Activated T-helper 17 cell treated with anti-CD3 and anti-CD28 coated beads, Interleukin-2, amount 50 U/mL, for 72 hours (primary cell): ENCODE measurements at places on chromosomes 5 and 9. TPM values are rescaled to one million over a fixed set of nuclear protein-coding genes. Genes with fewer than 3 reads are reported as not detected.

DNA sequence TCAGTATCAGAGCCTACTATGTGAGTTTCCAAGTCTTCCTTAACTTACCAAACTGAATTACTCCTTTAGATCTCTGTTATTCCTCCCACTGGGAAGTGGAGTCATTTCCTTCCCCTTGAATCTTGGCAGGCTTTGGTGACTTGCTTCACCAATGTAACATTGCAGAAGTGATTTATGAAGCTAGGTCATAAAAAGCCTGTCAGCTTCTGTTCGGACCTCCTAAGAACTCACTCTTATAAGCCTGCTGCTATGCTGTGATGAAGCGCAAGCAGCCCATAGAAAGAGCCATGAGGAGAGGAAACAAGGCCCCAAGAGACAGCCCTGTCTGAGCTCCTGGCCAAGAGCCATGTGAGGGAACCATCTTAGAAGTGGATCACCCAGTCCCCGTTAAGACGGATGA, 14.2 kb upstream of the FOXB2 start:
- no peak for ATAC-seq

- ATAC-seq: no peak
Measured at GRCh38 chr5:154483654-154484392, 5.8 kb upstream of the HAND1 start.

The ELAVL2 gene
- not detected for total RNA-seq

DNA sequence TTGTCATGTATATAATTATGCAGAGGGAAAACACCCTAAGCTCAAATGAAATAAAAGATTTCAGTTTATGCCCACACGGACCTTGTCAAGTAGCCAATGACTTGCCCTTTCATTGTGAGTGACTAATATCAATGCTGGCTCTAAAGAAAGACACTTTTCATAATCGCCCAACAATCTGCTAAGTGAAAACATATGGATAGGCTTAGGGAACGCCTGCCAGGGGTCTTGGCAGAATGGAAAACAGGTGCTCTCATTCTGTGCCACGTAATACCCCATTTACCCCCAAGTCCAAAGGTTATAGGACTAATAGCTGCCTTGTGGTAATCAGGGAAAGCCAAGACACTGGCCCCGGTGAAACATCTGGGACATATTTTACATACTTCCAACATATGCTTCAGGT, 157.7 kb downstream of the SLF1 start:
- no peak for ATAC-seq

GRCh38 chr9:104319685-104320084, 184.4 kb upstream of the OR13F1 start:
- ATAC-seq: no peak

The ADRA1B gene
- not detected for total RNA-seq

DNA sequence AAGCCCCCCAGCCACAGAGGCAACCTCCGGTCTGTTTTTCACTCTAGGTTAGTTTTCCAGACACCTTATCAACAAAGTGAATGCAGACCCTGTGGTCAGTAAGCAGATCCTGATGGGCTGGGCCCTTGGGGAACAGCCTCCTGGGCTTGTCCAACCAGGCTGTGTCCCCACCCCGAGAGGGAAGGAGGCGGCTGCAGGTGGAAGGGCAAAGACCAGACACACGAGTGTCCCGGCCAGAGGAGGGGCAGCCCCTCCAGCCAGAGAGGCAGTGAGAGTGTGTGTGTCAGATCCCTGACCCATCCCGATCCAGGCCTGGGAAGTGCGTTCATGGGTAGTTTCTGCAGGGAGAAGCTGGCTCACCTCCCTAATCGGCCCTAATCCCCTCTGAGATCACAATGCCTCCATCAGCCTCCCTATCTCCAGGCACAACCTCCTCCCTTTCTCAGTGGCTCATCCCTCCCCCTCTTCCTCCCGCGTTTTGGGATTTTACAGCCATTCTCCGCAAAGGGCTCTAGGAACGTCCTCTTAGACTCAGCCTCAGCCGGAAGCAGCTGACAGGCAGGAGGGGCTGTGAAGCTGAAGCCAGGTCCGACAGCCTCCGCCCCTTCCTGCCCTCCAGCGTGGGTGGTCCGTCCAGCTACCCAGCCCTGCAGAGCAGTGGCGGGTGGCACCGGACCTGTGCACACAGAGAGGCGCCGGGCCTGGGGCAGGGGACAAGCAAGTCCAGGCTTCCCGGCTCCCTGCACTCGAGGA, 9.7 kb downstream of the SLC12A7 start:
- no peak for ATAC-seq
